ENCODE measurements at places on chromosomes 1 and 21. TPM values are rescaled to one million over a fixed set of nuclear protein-coding genes. Genes with fewer than 3 reads are reported as not detected.

Gene OPRD1
- total RNA-seq, result not detected

DNA sequence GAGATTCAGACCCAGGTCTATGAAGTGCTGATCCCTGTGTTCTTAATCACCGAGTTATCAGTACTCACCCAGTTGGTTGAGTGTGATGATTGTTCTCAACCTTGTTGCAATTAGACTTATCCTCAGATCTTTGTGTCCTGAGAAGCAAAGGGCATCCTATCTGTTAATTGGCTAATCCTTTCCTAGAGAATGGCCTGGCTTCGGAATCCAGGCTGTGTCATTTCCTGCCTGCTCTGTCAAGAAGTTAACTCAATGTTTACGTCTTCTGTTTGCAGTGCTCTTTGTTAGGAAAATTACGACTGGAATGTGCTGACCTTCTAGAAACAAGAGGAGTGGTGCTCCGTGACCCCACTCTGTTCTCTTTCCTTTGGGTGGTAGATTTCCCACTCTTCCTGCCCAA, 14.7 kb downstream of the GAS5 start:
- no peak for DNase-seq

Gene TSPEAR
- total RNA-seq, result not detected

DNA sequence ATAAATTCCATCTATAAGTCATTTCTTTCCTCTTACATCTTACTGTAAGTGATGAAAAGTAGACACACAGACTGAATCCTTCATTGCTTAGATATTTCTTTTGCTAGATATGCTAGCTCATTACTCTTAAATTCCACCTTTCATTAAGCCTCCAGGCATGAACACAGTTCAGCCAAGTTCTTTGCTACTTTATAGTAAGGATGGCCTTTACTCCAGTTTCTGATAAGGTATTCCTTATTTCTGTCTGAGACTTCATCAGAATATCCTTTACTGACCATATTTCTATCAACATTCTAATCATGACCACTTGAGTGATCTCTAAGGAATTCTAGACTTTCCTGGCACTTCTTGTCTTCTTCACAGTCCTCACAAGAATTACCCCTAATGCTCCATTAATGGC, 191.7 kb upstream of the KCTD3 start:
- DNase-seq, result no peak

GRCh38 chr1:148290881-148291280, 138.8 kb upstream of the NBPF11 start:
- DNase-seq, result no peak

- no peak for DNase-seq
Measured at GRCh38 chr1:18352636-18353265, 128.0 kb upstream of the KLHDC7A start.

DNA sequence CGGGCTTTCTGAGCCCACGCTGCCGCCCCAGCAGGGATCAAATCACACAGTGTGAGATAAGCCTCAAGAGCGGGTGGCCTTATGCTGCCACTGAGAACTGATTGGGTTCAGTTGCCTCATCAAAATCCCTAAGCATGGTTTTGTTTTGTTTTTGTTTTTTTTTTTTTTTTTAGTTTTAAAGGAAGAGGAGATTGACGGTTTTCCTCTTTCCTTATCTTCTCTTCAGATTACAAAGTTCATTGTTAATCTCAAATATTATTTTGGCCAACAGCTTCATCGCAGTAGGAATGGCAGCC, 651 bp downstream of the COA6 start:
- DNase-seq, result no peak

GRCh38 chr1:169443923-169444322, 16.6 kb upstream of the CCDC181 start:
- DNase-seq, result no peak

DNA sequence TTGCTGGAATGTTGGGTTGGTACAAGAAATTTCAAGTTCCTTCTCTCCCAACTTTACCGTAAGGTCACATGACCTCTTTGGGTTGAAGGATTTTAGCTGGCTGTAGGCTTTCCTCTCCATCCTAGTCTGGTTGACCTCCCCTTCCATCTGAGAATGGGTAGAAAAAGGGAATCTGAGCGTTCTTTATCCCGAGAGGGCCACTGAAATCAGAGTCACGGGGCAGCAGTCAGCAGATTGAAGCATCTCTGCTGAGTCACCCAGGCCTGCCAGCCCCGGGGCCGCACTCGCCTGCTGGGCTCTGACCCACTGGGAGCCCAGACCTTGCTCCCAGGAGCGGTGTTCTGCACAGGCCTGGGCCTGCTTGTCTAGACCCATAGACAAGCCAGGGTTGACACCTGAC, 31.0 kb downstream of the TMCC2 start:
- no peak for DNase-seq

- DNase-seq, result no peak
Measured at GRCh38 chr1:155017946-155018316, 15.3 kb downstream of the ZBTB7B start.

DNA sequence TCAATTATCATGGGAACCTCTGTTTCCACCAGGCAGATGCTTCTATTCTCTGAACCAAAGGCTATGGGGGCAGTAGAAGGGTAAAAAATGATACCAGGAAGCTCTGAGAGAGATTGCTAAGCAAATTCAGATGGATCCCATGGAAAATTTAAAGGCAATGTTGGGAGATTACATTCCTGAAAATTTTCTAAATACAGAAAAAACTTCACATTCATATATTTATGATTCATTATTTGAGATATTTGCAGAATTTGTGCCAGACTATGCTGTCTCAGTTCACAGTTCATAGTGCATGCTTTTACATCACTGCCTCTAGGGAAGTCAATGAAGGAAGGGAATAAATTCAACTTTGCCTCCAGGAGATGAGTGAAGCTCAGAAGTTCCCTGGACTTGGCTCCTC, 57.5 kb downstream of the KCNT2 start:
- no peak for DNase-seq

GRCh38 chr1:116916533-116917445, 7.1 kb downstream of the PTGFRN start:
- no peak for DNase-seq

Gene SIK1
- total RNA-seq, result 7.9 TPM

DNA sequence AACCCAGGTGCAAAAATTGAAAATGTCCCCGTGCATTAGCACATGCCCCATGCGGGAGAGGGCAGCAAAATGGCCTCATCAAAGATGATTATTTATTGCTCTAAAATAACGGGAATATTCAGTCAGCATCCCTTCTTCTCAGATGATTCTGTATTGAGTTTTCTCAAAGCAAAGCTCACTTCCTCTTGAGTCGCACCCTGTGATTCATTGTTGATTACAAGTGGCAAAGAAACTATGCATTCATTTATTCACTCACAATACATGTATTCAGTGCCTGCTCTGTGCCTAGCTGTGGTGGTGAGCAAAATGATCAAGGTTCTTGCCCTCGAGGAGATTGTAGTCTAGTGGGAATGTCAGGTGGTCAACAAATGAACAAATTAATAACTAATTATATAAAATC, 226.0 kb upstream of the KAZN start:
- no peak for DNase-seq

Gene PERM1
- not detected for total RNA-seq

GRCh38 chr1:20551161-20551560, 1.2 kb upstream of the FAM43B start:
- no peak for DNase-seq

GRCh38 chr1:116878804-116879477, 30.8 kb upstream of the PTGFRN start:
- no peak for DNase-seq

DNA sequence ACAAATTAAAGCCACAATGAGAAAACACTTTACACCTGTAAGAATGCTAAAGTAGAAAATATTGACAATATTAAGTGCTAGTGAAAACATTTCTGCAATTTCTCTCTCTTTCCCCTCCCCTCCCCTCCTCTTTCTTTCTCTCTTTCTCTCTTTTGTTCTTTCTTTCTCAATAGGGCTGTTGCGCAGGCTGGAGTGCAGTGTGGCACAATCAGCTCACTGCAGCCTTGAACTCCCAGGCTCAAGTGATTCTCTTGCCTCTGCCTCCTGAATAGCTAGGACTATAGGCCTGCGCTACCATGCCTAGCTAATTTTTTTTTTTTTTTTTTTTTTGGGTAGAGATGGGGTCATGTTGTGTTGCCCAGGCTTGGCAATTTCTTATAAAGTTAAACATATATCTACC, 5.9 kb upstream of the SHISAL2A start:
- DNase-seq, result no peak

DNA sequence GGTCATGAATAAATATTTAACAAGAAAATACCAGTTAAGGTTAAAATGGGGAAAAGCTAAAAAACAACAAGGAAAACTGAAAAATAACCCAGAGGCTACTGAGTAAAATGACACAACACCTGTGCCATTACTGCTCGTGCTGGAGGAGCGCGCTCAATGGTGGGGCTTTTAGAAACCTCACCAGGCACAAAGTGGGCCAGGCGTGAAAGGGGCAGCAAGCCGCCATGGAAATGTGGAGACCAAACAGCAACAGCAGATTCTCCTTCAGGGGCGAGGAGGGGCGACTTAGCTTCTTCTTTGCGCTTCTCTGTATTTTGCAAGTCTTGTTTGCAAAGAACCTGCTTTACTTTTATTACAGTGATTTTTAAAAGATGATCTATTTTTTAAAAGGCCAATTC, 18.9 kb upstream of the SPATC1L start:
- DNase-seq, result no peak

GRCh38 chr21:34126269-34126668, 52.9 kb downstream of the MRPS6 start:
- DNase-seq, result no peak

Gene GREM2
- not detected for total RNA-seq

GRCh38 chr1:160954158-160955104, at the start of gene ITLN2:
Gene ITLN2, minus strand, starts transcription at chr1:160954809. Its CDS starts 68 bp downstream, at chr1:160954741.
- peak; percentile 73 for DNase-seq

Gene ALX3
- not detected for total RNA-seq

DNA sequence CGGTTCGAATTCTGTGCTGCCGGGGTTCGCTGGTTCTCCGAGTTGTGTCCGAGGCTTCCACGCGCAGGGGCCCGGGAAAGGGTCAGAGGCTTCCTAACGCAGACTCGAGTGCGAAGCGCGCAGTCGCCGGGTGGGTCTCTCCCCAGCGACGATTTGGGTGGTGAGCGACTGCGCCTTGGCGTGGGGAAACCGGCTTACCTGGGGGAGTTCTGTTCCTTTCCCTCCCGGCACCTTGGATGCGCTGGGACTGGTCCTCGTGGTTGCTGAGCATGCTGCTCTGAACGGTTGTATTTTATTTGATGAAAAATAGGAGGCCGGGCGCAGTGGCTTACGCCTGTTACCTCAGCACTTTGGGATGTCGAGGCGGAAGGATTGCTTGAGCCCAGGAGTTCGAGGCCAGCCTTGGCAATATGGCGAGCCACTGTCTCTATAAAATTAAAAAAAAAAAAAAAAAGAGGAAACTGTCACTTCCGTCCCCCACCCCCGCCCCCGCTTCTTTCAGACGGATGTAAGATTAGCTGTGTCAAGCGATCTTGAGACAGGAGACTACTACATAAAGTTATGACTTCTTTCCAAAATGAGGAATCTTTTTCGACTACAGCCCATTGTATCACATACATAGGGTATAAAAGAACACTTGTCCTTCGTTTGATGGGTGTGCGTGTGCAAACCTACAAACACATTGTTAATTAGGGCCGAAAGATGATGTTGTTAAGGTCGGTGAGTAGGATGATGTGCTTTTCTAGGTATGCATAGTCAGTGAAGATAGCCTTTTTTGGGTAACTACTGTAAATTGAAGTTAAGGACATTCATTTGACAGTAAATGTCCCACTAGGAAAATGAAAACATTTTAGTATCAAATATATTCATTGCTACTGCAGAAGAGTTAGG, at the start of gene CCDC18:
Gene CCDC18, plus strand, starts transcription at position 2 of the 891 bp plus-strand sequence. CDS start 2,638 bp downstream, outside the sequence.
- peak; percentile 80 for DNase-seq

GRCh38 chr21:28944296-28944695, 48.4 kb downstream of the LTN1 start:
- DNase-seq, result no peak

DNA sequence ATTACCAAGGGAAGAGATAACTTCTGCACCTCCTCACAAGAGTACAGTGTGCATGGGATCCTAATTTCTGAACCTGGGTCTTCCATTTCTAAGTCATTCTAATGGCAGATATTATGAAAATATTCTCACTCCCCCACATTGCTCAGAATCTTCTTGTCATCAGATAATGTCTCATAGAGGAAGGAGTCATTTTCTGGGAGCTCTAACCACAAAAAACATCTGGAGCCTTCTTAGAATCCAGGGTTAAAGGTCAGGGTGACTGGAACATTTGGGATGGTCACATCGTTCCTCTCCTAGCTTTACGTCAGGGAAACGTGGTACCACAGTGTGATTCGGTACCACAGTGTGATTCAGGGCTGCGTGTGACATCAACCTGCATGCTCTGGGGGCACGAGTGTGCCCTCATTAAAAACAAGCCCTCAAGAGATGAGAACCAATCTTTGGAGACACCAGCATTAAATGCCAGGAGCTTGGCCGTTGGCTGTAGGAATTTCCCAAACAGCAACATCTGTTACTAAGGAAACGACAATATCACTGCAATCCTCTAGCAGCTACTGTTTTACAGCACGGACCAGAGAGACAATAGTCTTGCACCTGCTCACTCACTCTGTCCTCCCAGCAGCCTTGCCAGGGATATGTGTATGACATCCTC, 179.1 kb downstream of the PSMG1 start:
- DNase-seq, result no peak

- DNase-seq, result no peak
Measured at GRCh38 chr1:46004492-46004891, 127.9 kb downstream of the PIK3R3 start.

Gene ZSWIM5
- 0.47 TPM for total RNA-seq

DNA sequence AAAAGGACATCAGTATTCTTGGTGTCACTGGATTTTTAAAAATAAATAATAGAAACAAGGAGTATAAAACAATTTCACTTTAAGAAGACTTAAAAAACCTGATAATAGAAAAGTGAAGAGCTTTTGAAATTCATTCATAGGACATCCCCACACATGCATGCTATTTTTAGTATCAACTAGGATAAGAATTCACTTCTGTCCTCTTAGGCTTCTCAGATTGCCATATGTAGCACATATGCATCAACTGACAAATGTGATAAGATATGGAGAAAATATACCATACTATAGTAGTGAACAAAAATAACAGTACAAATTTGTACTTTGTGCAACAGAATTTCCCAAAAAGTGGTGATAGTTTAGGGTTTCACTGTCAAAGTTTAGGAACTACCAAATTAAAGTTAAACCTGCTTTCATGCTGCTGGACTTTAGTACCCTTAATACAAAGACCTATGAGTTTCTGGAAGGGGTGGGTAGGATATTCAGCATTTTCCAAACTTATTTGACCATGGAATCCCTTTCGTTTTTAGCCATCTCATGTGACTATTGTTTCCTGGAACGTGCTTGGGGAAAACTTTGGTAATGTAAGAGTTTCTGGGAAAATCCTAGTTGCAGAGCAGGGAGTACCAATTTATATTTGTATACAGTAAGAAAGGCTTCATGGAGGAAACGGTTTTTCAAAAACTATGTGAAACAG, 19.8 kb downstream of the RPRD2 start:
- no peak for DNase-seq
